ENCODE measurements at places on chromosomes 6 and 20.

DNA sequence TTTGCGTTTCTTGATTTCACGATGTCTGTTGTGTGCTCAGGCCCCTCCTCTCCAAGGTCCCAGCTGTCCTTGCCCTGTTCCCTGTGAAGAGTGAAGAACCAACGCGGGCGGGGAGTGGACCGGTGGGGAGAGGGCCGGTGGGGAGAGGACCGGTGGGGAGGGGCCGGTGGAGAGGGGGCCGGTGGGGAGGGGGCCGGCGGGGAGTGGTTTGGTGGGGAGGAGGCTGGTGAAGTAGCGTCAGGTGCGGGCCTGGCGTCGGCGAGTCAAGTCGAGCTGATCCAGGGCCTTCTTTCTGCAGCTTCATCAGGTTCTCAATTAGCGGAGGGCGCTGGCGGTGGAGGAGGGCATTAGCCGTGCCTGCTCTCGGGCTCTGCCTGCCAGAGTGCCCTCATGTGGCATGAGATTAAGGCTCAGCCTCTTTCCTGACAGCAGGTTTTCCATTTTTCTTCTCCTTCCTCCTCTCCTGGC lies 21.2 kb upstream of the BHLHE23 start:
- DNase-seq, result no peak

GRCh38 chr6:157723376-157723775 lies 99.7 kb upstream of the SNX9 start:
- DNase-seq, result no peak

- no peak for DNase-seq
Measured at GRCh38 chr20:5885866-5886265, 64.5 kb downstream of the TRMT6 start.

DNA sequence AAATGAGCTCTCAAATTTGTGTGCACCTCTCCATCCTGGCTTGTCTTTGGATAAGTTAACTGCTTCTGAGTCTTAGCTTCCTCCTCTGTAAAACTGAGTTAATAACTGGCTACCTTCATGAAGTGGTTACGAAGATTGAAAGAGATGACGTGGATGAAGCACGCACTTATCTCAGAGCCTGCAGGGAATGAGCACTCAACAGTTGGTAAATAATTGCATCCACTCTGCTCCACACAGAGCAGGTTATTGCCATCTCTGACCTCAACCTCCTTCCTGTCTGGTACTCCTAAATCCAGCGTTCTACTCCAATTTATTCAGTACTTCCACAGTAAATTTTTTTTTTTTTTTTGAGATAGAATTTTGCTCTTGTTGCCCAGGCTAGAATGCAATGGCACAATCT lies 6.9 kb downstream of the AURKA start:
- no peak for DNase-seq

DNA sequence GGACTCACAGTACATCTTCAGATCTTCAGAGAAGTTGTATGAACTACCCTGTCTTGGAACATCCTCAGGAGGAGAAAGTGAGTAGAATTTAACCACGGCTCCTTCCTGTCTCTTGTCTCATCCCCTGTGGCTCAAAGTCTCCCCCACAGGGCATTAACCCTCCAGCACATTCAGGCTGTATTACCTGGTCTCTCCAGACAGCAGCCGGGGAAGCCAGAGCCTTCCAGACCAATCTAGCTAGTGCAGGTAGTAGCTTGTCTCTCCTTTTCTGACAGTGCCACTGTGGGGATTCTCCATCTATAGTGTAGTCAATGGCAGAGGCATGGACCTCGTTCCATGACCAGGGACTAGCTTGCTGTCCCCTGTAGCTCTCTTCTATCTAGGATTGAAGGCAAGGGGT lies 16.9 kb upstream of the ELMO2 start:
- DNase-seq, result no peak
